Pulmonary artery endothelial cell (primary cell): ENCODE measurements at places on chromosomes 2 and 18. TPM values are rescaled to one million over a fixed set of nuclear protein-coding genes. Genes with fewer than 3 reads are reported as not detected.

Gene HOXD8
- total RNA-seq = not detected in 2 replicates

Gene ANKMY1
- total RNA-seq = 3.8 and 5.3 TPM in 2 replicates

Gene REG3G
- total RNA-seq = not detected in 2 replicates

Gene CYTIP
- total RNA-seq = 0.07 TPM in 1 of 2 replicates, not detected in the other

Gene NMUR1
- total RNA-seq = not detected in 2 replicates

Gene ANKRD23
- 0.46 and 1.3 TPM in 2 replicates for total RNA-seq

Gene PMAIP1
- 13.7 and 20.6 TPM in 2 replicates for total RNA-seq

Gene NPHP1
- total RNA-seq = 2.7 and 4.8 TPM in 2 replicates

Gene EVX2
- total RNA-seq = not detected in 2 replicates

Gene GCG
- not detected in 2 replicates for total RNA-seq

Gene CXCR1
- total RNA-seq = not detected in 2 replicates

Gene UGT1A10
- total RNA-seq = not detected in 2 replicates

Gene TFPI
- 243 and 305 TPM in 2 replicates for total RNA-seq

Gene GALNT5
- under 0.01 TPM in 1 of 2 replicates, not detected in the other for total RNA-seq

Gene MGAT5
- total RNA-seq = 57.3 and 85.1 TPM in 2 replicates

Gene RAB6C
- not detected in 2 replicates for total RNA-seq

Gene UGT1A7
- not detected in 2 replicates for total RNA-seq

Gene C2orf78
- total RNA-seq = not detected in 2 replicates

Gene FBXO41
- total RNA-seq = 0.56 and 0.66 TPM in 2 replicates

Gene LHCGR
- not detected in 2 replicates for total RNA-seq

Gene ALPI
- total RNA-seq = not detected in 2 replicates

Gene RAX
- not detected in 2 replicates for total RNA-seq

Gene HAAO
- total RNA-seq = 0.18 and 0.20 TPM in 2 replicates

Gene RNF103
- 18.7 and 19.6 TPM in 2 replicates for total RNA-seq

Gene ERBB4
- total RNA-seq = 0.07 and 0.11 TPM in 2 replicates

Gene PGAP1
- 9.3 and 10.4 TPM in 2 replicates for total RNA-seq

Gene BUB1
- 27.7 and 101 TPM in 2 replicates for total RNA-seq

Gene CDKL4
- 0.25 and 0.59 TPM in 2 replicates for total RNA-seq

Gene CAPN14
- total RNA-seq = 0.07 TPM in 1 of 2 replicates, not detected in the other

Gene IL1R2
- 0.13 TPM in 1 of 2 replicates, not detected in the other for total RNA-seq

Gene LRRFIP1
- 127 and 152 TPM in 2 replicates for total RNA-seq
